Stimulated activated CD4-positive, alpha-beta T cell treated with anti-CD3 and anti-CD28 coated beads, Interleukin-1b, Interleukin-23, amount 100 ng/mL, for 24 hours (primary cell): ENCODE measurements at places on chromosomes 4 and X.

DNA sequence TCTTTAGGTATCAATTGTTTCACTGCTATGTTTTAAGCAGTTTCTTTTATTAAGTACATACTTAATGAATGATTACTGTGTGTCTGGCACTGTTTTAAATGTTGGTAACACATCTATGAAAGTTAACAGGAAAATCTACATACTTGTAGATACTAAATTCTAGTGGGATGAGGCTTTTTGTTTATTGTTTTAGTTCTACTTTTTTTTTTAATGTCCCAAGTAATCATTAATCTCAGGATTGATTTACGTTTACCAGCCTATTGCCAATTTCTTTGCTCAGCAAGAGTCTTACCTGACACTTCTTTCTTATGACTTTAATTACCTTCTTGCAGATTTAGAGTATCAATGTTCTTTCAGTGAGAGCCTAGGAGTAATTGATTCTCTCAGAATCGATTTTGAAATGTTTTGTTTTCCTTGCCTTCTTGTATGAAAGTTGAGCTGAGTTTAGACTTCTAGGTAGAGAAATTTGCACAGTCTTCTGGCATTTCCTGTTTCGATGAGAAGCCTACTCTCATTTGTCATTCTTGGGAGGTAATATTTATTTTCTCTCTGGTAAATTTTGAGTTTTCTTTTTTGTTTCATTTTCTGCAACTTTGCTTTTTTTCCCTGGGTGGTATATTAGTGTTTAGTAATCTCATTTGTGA is 235.2 kb upstream of the ANKRD50 start:
- no peak for DNase-seq

- DNase-seq: no peak
These were observed 9.9 kb upstream of the WDR45 start for GRCh38 chrX:49089553-49089952.

DNA sequence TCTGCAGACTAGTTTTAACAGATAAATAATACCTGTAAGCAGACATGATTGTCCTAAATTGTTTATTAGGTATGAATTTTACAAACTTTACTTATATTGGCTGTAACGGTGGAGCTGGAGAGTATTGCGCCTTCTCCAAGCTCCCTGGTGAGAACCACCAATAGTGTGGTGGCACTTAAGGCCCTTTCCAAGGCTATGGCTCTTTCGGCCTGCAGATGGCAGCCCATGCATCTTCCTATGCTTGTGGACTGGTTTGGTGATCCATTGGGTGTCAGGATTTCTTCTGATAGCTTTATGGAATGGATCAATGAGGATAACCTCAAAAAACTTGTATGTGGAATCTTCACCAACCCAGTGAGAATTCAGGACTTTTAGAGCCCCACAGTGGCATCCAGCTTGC is 7.8 kb downstream of the LARP1B start:
- no peak for DNase-seq

DNA sequence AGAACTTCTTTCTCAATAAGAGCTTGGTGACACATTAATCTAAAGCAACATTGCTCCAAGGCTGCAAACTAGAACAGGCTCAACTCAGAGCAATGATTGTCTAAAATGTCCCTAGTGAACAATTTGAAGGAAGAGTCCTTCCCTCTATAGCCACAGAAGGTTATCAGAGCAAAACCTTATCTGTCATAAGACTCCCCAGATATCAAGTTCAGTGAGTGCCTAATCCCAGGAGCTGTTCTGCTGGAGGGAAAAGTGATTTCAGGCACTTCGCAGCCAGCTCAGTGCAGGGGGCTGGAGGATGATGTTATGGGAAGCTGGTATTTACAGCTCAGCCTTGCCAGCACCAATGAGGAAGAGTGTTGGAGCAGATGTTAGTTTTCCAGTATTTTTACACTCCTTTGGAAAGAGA is 497.5 kb downstream of the INPP4B start:
- no peak for DNase-seq

- no peak for DNase-seq
These were observed 5.5 kb upstream of the MXD4 start for GRCh38 chr4:2267320-2267811.

DNA sequence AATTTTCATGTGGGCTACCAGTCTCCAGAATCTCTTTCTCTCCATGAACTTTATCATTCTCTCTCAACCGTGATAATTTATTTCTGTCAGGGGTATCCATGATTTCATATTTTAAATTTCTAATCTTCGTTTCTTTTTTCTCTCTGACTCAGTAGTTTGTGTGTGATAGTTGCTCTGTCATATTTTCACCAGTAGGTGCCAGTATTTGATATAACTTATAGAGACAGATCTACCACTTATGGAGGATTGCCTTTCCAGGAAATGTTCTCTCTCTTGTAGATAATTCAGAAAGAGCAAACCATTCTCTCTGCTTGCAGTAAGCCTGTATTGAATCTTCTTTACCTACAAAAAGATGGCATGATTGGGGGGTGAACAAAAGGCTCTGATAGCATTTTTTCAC is 79.3 kb upstream of the DYNLT3 start:
- DNase-seq: no peak

DNA sequence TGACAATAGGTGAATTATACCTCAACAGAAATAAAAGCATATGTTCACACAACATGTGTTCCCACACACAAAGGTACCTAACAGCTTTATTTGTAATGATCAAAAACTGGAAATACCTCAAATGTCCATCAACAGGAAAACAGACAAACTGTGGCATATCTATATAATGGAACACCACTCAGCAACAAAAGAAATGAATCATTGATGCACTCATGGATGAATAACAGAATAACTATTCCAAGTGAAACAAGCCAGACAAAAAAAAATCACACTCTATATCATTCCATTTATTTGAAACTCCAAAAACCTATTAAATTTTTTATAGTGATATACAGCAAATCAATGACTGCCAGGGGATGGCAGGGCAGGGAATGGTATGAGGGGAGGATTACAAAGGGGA is 148.1 kb downstream of the PLS3 start:
- no peak for DNase-seq

- DNase-seq: no peak
These were observed 32.3 kb downstream of the ADGRA3 start for GRCh38 chr4:22483551-22483981.

DNA sequence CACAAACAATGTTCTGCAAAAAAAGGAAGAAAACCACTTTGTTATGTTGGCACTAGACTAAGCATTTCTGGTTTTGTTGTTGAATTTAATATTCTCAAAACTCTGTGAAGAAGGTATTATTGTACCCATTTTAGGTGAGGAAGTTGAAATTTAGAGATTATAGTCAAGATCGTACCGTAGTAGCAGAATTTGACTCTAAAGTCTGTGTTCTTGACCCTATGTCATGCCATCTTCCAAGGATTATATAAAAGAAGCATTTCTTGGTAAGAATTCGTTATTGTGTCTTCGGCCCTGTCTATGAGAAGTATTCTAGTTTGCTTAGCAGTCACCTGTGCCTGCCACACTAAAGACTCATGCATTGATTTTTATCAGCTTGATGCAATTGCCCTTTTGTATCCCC is 104.4 kb upstream of the MAP9 start:
- DNase-seq: no peak

DNA sequence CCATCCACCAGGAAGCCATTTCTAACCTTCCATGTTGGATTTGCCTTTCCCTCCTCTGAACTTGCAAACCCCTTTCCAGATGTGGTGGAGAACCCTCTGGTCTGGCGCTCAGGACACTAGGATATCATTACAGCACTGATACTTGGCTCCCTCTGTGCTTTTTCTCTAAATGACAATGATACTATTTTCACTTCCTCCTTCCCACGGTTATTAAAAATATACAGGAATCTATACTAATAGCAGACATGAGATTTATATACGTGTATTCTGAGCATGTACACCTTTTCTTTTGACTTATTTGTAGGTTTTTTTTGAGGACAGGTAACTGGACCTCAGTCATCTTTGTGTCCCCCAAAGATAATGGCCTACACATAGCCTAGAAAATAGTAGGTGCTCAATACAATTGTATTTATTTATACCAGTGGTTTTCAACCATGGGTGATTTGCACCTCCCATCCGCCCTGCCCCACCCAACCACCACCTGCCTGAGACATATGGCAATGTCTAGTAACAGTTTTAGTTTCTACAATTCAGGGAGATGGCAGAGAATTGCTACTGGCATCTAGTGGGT is 60.4 kb upstream of the PLAC8 start:
- no peak for DNase-seq

GRCh38 chrX:51694254-51694653 is 11.6 kb upstream of the CENPVL2 start:
- DNase-seq: no peak

GRCh38 chrX:3743801-3744439 is 30.5 kb upstream of the PRKX start:
- DNase-seq: peak; percentile 7

GRCh38 chrX:148649145-148649795 is 148.9 kb downstream of the AFF2 start:
- no peak for DNase-seq

- no peak for DNase-seq
These were observed 48.3 kb downstream of the USP9X start for GRCh38 chrX:41133551-41133950.

- no peak for DNase-seq
These were observed 120.9 kb upstream of the NRK start for GRCh38 chrX:105701310-105702052.

- DNase-seq: no peak
These were observed 1.9 kb upstream of the PRR27 start for GRCh38 chr4:70152088-70152487.

DNA sequence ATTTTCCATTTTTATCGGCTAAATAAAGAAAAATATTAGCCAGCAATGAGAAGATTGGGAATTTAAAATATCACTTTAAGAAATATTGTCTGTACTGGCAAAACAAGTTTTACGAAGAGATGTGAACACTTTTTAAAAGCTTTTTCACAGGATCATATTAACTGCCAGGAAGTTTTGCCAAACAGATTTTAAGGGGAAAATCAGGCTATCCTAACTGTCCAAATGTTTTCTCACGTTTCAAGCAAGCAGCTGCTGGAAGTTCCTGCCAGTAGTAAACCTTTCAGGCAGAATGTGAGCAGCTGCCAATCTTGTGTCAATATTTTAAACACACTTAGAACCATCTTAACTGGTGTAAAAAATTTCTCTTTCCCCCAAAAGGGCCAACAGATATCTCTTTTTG is 101.1 kb downstream of the ADGRL3 start:
- DNase-seq: no peak

- no peak for DNase-seq
These were observed 75.0 kb upstream of the IL2 start for GRCh38 chr4:122531514-122531913.

DNA sequence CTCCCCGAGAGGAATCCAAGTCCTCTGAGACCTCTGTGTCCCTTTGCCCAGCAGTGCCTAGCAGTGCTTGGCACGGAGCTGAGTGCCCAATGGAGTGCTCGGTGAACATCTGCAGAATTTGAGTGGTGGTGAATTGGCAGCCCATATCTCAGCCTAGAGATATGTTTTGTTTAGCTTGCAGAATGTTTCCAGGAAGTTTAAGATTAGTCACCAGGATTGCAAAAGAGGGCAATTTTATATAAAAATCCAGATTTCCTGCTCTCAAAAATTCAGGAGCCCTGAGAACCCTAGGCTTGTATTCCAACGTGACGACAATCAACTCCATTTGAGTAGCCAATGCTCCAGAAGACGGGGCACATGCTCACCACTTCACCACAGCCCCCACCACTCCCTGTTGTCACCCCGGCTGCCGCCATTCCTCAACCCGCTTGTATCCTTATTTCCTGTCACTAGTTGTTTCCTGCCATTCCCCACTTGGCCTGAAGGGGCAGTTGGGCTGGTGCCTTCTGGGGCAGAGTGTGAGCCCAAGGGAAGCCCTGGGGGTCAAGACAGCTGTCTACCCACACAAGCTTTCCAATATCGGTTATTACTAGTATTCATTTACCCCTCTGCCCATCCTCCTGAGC is 116.9 kb downstream of the EFNB1 start:
- DNase-seq: no peak

DNA sequence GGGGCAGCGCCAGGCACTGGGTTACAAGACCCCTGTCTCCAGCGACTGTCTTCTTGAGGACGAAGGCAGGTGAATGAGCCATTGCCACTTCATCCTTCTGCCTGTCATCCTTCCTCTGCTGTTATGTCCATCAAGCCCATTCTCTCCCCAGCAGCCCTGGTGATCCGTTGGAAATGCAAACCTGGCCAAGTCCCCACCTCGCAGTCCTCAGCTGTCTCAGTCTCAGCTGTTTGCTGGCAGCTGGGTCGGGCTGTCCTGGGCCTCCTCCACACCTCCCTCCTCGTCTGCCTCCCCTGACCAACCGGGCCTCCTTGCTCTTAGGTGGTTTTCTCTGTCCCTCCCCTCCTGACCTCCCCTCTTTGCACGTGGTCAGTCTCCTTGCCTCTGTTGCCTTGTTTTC is 38.0 kb downstream of the PTTG2 start:
- no peak for DNase-seq

DNA sequence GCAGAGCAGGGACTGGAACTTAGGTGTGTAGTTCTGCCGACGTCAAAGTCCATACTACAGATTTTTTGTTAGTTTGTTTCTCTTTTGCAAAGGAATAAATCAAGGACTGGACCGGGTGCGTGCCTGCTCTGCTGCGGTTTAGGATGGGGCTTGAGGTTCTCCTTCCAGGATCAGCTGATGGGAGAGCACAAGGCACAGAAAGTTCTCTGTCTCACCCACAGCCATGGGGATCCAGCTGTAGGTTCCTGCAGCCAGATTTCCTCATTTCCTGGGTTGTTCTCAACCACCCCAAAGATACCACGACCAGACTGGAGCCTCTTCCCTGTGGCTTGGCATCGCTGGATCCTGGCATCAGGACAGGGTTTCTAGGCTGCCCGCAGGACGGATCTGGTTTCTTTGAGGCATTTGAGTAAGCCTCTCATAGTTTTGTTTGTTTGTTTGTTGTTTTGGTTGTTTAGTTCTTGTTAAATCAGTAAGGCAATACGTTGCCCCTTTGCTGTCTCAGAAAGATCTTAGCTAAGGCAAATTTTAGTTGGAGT is 789 bp upstream of the SRPX start:
- DNase-seq: no peak

- DNase-seq: no peak
These were observed 289.7 kb downstream of the HS3ST1 start for GRCh38 chr4:11138964-11139363.

DNA sequence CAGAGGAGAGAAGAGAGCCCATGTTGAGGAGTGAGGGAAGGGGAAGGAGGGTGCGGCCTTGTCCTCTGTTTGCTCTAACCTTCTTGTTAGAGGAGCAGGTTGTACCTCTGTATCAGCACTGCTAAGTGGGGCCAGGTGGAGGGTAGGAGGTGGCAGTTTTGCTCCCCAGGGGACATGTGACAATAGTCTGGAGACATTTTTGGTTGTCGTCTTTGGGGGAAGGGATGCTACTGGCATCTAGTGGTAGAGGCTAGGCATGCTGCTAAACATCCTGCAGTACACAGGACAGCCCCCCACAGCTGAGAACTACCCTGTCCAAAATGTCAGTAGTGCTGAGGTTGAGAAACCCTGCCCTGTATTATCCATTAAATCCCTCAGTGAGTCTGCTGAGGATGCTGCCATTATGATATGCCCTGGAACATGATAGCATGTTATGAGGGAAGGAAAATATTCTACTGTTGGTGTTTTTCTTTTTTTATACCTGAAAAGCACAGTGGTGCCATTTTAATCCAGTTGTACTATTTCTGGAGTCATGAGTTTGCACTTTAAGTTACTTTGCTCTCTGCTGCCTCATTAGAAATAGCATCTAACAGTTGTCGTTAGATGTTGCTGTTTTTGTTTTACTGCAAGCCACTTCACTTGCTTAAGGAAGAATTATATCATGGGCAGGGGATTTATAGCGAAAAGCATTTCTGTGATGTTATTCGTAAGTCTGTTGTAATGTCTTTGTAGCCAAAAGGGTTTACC is 90.6 kb downstream of the LRP2BP start:
- no peak for DNase-seq

- DNase-seq: no peak
These were observed 429 bp downstream of the UVSSA start for GRCh38 chr4:1347410-1347864.

- DNase-seq: no peak
These were observed 189.9 kb downstream of the IL15 start for GRCh38 chr4:141826260-141826659.
